ENCODE measurements at places on chromosomes 6 and 20.
A peak's percentile ranks its signal among the peaks of the same experiment; 100 is the strongest.

DNA sequence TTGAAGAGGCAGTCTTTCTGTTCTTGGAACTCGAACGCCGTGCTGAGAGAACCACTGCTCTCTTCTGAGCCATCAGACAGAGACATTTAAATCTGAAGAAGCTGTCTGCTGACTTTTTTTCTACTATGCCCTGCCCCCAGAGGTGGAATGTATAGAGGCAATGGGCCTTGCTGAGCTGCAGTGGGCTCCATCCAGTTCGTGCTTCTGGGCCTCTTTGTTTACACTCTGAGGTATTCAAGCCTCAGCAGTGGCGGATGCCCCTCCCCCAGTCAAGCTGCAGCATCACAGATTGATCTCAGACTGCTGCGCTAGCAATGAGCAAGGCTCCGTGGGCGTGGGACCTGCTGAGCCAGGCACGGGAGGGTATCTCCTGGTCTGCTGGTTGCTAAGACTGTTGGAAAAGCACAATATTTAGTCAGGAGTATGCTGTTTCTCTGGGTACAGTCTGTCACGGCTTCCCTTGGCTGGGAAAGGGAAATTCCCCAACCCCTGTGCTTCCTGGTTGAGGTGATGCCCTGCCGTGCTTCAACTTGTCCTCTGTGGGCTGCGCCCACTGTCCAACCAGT, 526.8 kb downstream of the CD109 start:
- no peak for DNase-seq

GRCh38 chr6:107633680-107634323, 143.9 kb downstream of the SOBP start:
- DNase-seq: no peak

GRCh38 chr6:56040223-56040622, 164.8 kb upstream of the BMP5 start:
- no peak for DNase-seq

DNA sequence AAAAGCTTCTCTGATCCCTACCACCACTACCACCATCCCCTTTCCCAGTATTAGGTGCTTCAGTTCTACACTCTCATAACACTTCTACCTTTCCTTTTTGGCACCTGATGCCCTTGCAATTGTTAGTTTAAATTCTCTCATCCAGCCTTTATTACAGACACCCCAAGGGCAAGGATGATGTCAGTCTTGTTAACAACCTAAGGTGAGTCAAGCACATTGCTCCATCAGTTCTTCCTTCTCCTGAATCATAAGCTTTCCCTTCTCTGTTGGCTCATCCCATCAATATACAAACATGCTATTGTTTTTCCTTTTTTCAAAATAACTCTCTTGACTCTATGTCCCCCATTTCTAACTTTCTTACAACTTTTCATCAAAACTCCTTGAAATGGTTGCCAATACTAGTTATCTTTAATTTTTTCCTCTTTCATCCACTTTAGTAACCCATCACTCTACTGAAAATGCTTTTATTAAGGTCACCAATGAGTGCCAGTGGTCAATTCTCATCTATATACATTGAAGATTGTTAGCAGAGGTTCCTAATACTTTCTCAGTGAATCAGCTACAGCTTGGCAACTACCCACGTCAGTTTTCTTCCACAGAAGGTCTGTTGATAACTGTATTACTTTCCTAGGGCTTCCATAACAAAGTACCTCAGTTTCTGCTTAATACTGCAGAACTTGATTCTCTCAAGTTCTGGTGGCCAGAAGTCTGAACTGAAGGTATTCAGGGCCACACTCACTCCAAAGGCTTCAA, 97.1 kb upstream of the FLRT3 start:
- no peak for DNase-seq

- DNase-seq: peak; percentile 33
These were observed 50.2 kb downstream of the HDAC2 start for GRCh38 chr6:113920663-113921267.

GRCh38 chr6:100228437-100228833, 234.4 kb upstream of the MCHR2 start:
- no peak for DNase-seq

DNA sequence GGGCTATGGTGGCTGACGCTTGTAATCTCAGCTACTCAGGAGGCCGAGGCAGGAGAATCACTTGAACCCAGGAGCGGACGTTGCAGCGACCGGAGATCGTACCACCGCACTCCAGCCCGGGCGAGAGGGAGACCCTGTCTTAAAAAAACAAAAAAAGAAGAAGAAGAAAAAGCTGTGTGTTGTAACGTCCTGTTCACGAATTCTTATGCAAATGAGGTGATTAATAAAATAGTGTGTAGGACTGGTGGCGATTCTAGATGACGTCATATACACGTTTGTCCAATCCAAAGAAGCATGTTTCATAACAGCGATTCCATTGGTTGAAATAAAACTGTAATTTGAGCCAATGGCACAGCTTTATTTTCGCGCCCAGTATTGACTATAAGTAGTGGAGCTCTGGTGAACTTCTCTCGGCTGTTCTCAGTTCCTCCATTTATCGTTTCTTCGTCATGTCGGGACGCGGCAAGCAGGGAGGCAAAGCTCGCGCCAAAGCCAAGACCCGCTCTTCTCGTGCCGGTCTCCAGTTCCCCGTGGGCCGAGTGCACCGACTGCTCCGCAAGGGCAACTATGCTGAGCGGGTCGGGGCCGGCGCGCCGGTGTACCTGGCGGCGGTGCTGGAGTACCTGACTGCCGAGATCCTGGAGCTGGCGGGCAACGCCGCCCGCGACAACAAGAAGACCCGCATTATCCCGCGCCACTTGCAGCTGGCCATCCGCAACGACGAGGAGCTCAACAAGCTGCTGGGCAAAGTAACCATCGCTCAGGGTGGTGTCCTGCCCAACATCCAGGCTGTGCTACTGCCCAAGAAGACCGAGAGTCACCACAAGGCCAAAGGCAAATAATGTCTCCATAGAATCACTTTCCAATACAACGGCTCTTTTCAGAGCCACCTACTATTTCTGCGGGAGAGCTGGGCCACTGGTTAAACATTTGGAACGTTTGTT, 47.0 kb downstream of the OR2B2 start:
- peak; percentile 98 for DNase-seq
